ENCODE measurements at places on chromosomes 4 and X.

DNA sequence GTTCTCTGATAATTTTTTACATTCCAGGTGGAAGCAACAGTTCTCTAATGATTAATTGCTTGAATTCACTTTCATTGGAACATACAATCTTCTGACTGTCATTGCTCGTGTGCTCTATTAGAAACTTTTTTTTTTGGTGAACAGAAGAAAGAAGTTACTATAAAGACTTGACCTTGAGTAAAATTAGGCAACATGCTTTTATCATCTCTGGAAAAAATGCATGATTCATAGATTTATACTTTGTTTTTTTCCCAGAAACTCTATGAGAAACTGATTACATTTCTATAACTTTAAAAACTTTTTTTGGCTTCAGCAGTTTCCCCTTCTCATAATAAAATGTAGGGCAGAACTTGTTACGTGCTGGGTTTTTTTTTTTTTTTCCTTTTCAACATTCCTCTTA, 167.6 kb downstream of the ARHGAP10 start:
- no peak for DNase-seq

- no peak for DNase-seq
These were observed 52.4 kb downstream of the MAP3K15 start for GRCh38 chrX:19462879-19463278.

GRCh38 chr4:53656421-53656981, 65.2 kb upstream of the LNX1 start:
- DNase-seq = no peak

DNA sequence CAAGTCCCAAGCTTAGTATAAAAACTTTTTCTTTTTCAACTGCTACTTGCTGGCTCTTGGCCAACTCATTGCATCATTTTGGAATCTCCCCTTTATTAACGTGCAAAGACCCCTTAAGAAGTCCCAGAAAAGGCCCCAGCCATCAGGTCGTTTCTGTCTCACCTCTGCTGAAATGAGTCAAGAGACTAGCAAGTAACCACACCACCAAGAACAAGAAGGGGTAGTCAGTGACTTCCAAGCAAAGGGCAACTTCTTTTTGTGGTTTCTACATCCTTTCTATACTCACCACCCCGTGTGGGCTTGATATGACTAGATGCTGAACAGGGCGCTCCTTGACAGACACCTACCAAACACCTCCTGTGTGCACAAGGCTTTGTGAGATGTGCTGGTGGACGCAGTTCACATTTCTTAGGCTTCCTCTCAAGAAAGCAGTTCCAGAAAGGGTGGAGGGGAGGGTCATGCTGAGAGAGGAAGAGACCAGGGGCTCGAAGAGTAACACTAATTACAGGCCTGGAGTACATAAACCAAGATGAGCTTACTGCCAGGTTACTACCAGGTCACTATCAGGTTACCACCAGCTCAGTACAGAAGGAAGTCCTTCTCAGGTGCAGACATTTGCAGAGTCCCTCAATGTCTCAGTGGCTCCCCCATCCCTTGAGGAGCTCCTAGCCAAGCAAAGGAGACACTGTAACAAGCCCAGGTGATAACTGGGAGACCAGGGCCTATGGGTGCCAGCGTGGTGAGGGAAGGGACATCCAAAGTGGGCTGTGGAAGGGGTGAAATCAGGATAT, 19.3 kb downstream of the JAKMIP1 start:
- no peak for DNase-seq

DNA sequence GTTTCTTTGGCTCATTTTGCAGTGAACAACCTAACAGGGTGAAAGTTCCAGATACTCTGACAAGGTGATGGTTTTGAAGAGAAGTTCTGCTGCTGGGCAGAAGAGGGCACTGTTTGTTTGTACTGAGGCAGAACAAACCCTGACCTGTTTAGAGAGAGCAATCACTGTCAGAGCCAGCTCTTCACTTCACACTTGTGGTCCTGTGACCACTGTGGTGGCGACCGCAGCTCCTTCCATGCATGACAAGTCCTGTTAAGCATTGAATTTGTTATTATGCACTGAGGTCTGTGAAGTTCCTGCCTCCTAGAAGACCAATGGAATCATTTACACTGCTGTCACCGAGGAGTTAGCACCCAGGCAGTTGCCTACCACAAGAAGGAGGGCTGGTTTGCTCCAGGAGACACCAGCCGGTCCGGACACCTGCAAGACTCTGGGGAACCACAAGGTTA, 86.6 kb downstream of the ZNF330 start:
- peak; percentile 20 for DNase-seq

DNA sequence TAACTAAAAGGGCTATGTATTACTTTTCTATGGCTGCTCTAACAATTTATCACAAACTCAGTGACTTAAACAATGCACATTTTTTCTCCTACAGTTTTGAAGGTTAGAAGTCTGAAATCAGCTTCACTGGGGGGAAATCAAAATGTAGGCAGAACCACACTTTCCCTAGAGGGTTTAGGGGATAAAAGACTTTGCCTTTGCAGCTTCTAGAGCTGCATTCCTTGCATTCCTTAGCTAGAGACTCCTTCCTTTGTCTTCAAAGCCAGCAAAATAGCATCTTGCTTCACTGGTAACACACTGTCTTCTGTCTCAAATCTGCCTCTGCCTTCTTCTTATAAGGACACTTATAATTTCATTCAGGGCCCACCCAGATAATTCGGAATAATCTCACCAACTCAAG, 152.4 kb upstream of the SPIN4 start:
- DNase-seq = no peak

DNA sequence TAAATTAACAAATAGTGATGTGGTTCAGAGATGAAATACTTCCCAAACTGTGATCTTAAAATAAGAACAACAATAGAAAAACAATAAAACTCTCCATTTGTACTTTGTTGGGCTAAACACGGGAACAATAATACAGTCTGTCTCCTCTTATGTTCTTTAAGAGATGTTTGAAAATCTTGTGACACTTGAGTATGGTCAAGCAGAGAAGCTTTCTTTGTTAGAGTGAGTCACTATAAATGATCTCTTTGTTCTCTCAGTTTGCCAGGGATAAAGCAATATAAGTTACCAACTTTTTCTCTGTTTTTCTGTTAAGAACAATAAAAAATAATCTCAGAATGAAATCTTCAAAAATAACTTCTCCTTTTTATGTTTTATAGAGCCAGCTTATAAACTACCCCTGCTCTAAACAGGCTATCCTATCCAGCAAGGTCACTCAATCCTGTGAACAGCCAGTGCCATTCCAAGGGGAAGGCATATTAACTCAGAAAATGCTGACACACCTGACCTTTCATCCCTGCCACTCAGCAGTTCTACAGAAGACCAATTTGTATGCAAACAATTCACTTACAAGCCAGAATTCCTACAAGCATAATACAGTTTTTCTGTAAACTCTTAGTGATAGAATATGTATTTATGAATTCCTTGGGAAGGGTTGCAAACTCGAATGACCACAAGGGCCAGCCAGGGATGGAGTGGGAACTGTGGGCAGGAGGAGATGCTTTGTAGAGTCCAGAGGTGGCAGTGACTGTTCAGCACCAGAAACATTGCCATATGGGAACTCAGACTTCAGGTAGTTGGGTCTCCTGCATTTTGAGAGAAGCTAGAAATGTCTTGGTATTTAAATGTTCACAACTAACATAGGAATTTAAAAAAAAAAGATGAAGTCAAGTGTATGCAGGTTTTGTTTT, 52.2 kb downstream of the AFM start:
- no peak for DNase-seq

- DNase-seq = no peak
These were observed 6.4 kb upstream of the PHEX start for GRCh38 chrX:22025751-22026150.

DNA sequence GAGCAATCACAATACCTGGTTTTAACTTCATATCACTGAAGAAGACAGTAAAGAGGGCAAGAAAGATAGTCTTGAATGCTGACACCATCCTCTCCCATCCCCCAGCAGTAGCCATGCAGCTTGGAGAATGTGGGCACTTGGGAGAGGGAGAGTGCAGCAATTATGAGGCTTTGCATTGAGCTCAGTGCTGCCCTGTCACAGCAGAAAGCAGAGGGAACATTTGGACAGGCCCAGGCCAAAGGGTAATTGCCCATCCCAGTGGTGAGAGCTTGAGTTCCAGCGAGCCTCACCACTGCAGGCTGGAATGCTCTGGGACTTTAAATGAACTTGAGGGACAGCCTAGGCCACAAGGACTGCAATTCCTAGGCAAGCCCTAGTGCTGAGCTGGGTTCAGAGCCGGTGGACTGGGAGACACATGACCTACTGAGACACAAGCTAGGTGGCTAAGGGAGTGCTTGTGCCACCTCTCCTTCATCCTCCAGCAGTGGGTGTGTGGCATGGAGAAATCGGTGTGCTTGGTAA, 36.3 kb downstream of the CORIN start:
- no peak for DNase-seq

- DNase-seq = no peak
These were observed 23.5 kb upstream of the DUSP9 start for GRCh38 chrX:153623310-153624029.

DNA sequence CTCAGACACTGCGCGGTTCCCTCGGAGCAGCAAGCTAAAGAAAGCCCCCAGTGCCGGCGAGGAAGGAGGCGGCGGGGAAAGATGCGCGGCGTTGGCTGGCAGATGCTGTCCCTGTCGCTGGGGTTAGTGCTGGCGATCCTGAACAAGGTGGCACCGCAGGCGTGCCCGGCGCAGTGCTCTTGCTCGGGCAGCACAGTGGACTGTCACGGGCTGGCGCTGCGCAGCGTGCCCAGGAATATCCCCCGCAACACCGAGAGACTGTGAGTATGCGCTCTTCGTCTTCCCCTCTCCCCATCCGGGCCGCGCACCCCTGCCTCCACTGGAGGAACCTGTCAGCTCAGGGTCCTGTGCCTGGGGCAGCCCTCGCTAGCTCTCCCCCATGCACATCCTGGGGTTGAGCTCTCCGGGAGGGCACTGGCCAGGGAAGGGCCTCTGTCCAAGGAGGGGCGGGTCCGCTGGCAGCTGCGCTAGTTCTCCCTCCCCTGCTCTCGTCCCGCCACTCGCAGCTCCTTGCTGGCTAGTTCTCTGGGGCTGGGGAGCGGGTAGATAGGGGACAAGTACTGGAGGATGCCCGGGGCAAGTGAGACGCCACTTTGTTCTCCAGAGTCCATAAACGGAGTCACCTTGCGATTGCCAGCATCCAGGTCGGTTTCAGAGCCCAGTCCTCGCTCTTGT, 2.2 kb downstream of the SLIT2 start:
- DNase-seq = no peak

DNA sequence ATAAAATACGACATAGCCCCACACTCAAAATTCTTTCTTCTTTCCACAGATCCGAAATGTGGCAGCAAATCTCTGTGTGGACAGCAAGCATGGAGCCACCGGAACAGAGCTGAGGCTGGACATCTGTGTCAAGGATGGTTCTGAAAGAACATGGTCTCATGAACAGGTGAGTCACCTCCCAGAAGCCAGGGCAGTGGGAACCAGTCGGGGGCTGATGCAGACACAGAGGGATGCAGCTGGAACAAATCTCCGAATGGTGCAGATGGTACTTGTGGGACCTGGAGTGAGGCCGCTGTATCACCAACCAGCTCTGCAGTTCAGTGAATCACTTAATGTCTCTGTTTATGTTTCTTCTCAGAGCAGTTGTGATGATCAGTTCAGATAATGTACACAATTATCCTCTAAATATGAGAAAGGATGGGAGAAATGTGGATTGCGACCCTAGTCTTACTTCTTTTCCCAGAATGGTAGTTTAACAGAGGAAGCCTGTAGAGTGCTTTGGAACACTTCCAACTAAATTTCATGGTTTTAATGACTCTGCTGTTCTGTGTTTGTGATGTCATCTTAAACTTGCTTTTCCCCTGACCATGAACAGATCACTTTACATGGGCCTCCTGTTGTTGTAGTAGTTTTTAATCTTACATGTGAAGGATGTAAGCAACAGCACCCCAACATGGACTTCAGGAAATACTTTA, 159.3 kb upstream of the GALNT7 start:
- DNase-seq = no peak

DNA sequence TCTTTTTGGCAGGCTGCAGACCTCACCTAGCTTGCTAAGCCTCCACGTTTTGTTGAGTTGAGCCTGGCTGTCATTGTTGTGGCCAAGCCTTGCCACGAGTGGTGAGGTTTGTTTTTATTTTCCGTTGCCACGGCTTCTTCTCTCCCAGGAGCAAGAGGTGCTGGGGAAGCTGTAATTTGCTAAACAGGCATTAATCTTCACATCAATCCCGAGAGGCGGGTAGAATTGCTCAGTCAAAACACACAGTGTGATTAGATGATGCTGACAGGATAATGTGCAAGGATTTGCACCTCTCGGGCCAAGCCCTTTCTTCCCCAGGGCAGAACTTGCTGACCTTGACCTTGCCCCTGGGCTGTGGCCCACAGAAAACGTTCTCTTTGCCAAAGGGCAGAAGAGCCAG, 72.2 kb upstream of the ATP6AP2 start:
- DNase-seq = no peak

DNA sequence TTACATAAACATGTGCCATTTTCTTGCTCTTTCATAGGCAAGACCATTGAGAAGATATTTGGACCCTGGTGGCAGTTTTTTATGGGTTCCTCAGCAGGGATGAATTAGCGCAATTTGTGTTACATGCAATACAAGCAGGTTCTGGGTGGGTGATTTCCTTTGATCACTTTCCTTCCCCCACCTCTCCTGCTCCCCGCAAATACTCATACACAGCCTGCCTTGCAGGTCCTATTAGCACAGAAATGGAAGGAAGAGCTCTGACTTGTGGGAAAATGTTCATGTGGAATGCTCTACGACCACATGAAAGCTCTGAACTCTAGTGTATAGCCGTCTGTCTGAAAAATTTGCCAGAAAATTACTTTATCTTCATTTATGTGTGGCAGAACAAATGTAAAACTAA, 361.0 kb upstream of the FAT1 start:
- no peak for DNase-seq

GRCh38 chrX:151030845-151031244, 47.7 kb downstream of the HMGB3 start:
- DNase-seq = no peak

- no peak for DNase-seq
These were observed 69.6 kb downstream of the PPP2R2C start for GRCh38 chr4:6402566-6403399.

DNA sequence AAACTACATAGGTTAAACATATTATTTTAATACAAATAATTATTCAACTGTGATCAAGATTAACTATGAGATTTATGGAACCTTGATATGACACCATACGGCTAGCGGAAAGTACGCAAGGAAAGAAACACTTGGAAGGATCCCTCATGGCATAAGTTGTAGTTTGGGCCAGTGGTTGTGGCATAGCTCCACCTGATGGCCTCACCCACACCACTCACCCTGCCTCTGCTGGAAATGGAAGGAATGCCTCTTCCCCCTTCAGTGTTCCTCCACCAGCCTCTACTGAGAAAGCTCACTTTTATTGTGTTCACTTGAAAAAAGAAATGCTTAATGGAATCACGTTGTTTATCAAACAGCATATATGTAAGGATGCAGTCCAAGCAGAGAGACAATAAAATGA, 86.4 kb downstream of the BMP15 start:
- no peak for DNase-seq

All from activated CD4-positive, alpha-beta T cell treated with anti-CD3 and anti-CD28 coated beads for 1 hour (primary cell).